ENCODE measurements at places on chromosomes 1 and 21.

- DNase-seq = no peak
Measured at GRCh38 chr1:62271134-62271533, 48.1 kb downstream of the KANK4 start.

DNA sequence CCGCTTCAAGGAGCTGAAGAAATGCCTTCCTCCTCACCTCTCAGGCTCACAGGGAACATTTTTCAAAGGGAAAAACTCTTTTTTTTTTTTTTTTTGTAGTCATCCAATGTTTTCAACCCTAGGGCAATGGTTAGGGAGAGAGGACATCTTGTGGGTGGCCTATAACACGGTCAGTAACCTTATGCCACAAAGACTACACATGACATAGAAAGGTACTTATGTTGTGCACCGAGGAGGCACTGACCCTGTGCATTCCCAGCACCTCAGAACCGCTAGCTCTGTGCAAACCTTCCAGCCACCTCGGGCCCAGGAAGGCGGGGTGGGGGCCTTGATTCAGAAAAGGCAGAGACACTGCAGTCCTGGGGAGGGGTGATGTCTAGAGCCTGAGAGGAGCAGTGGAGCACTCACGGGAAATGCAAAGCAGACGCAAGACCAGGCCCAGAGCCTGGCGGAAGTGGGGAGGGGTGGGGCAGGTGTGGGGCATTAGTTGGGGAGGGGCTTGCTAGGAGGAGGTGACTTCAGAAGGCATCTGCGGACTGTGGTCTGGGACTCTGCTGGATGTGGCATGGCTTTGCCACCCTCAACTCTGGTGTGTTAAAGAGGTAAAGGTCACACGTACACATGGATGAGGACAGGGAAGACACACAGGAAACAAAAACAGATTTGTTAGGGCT lies 68.6 kb downstream of the MDM4 start:
- DNase-seq = no peak

- DNase-seq = no peak
Measured at GRCh38 chr21:27639286-27639685, 672.4 kb upstream of the ADAMTS5 start.

GRCh38 chr1:32984455-32985171 lies 20.0 kb upstream of the RNF19B start:
- no peak for DNase-seq

GRCh38 chr1:54132495-54132894 lies 20.3 kb downstream of the CDCP2 start:
- DNase-seq = no peak

DNA sequence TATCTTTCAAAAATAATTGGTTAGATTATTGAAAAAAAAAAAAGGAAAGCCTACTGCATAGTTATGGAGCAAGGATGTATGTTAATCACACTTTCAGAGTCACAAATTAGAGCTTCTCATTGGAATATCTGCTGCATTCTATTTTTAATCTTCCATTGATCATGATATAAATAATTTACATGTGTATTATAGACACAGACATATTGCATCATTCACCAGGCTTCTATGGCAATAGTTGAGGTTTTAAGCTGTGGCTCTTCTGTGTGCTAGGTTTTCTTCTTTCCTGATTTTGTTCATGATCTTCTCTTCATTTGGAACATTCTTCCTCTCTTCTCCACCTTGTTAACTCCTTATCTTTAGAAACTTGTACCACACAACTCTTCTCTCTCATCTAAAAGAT lies 123.2 kb upstream of the HMCN1 start:
- no peak for DNase-seq

DNA sequence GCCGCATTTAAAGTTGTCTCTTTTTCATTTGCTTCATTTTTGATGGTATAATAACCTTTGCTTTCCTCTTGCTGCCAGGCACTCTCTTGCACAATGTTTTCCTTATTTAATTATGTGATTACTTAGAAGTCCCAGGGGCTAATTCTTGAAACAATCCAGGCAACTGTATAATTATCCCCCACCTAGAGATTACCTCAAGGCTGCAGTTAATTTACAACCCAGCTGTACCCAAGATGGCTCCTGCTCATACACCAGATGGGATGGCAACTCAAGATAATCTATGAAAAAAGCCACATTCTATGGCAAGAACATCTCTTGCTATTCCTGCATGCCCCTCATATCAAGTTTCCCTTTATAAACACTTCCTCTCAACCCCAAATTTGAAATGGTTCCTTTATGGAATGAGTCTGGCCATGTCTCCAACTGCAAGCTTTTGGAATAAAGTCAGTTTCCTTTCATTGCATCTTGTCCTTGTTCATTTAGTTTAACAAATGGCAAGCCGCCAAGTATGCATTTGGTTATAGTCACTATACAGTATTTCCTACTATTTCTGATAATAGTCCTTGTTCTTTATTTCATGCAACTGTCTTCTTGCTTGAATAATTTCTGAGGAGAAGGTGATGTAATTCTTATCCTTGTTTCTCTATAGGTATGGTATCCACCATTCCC lies 1042.6 kb downstream of the PLA2G4A start:
- no peak for DNase-seq

DNA sequence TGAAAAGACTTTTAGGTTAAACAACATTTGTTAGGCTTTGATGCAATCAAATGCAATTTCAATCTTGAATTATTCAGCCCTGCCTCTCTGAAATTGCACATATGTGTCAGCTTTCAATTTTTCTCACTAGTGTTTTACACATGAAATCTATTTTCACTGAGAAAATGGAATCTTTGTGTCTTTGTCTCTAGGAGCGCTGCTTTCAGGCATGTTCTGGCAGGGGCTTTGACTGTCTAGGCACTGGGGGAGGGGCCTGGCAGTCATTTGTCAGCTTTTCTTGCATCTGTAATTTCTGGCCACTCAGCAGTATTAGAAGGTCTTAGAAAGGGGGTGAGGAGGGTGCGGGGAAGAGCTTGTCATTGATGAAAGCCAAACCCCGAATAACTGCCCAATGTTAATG lies 264.4 kb downstream of the PTPRC start:
- peak; percentile 14 for DNase-seq

GRCh38 chr1:53402891-53403655 lies 56.1 kb upstream of the DMRTB1 start:
- no peak for DNase-seq

Data from caudate nucleus (tissue), 63 donors.